Breast epithelium (tissue), 4 donors: ENCODE measurements at places on chromosomes 2 and 18. TPM values are rescaled to one million over a fixed set of nuclear protein-coding genes. Genes with fewer than 3 reads are reported as not detected.

The OTOS gene
- total RNA-seq, result not detected

The WDR35 gene
- total RNA-seq, result 18.7 TPM

The EPB41L3 gene
- 178 TPM for total RNA-seq

The CRYGD gene
- total RNA-seq, result not detected

The OXER1 gene
- 0.80 TPM for total RNA-seq

The UGT1A1 gene
- not detected for total RNA-seq

GRCh38 chr18:56715121-56715520, 64.0 kb downstream of the WDR7 start:
- no peaks in the 10 kb centered on the region for H3K36me3 ChIP-seq
- H3K27ac ChIP-seq, result no peak overlapping the region
- no peak for DNase-seq
- H3K27me3 ChIP-seq, result no peaks in the 10 kb centered on the region
- no peak overlapping the region for H3K4me3 ChIP-seq
- no peaks in the 10 kb centered on the region for H3K4me1 ChIP-seq

DNA sequence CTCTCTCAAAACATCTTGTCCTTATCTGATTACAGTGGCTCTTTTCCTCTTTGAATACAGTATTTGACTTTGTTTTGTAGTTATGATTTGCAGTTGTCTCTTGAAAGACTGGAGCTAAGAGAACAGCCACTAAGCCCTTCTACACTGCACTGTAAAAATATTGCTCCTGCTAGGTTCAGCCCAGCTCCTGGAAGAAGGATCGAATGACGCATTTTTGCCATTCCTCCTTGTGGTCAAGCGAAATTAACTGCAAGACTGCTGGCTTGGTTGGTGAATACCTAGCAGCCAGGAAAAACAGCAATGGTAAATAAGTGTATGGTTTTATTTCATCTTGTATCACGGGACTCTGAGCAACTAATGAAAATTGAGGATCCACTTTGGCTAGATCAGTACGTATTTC, 407.8 kb upstream of the CDH2 start:
- no peak overlapping the region for H3K4me3 ChIP-seq
- DNase-seq, result no peak
- H3K27ac ChIP-seq, result no peak overlapping the region
- H3K4me1 ChIP-seq, result no peaks in the 10 kb centered on the region
- no peaks in the 10 kb centered on the region for H3K27me3 ChIP-seq

DNA sequence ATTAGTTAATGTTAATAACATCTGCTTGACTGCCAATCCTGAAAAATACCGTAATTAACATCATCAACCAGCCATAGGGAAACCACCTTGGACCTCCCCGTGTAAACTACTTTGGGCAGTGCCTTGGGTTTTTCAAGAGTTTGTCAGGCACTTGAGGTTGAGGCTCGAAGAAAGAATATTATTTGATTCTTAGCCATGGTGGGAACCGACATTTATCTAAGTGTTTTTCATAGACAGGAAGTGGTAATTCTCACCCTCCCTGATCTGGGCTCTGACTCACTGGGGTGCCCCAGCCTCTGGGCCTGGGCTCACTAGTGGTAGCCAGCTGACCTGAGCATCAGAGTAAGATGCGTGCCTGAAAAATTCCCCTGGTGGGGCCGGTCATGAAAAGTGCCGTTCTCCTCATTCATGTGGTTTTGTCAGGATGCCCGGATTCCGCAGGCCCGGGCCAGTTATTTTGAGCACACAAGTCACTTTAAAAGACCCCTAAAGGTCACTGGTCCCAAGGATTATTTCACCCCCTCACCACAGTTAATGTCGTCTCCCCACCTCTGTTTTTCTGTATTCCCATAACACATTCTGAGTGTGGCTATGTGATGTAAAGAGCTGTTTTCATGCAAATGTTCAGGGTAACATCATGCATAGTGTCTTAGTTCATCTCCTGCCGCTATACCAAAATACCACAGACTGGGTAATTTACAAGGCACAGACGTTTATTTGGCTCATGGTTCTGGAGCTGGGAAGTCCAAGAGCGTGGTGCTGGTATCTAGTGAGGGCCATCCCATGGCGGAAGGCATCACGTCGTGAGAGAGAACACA, 21.6 kb upstream of the SPATA3 start:
- H3K4me1 ChIP-seq, result no peaks in the 10 kb centered on the region
- no peaks in the 10 kb centered on the region for H3K36me3 ChIP-seq
- DNase-seq, result no peak
- no peak overlapping the region for H3K4me3 ChIP-seq
- no peak overlapping the region for H3K27ac ChIP-seq

GRCh38 chr2:14587119-14587518, 45.4 kb upstream of the LRATD1 start:
- DNase-seq, result no peak
- H3K27ac ChIP-seq, result no peak overlapping the region
- H3K4me1 ChIP-seq, result no peaks in the 10 kb centered on the region
- no peaks in the 10 kb centered on the region for H3K36me3 ChIP-seq
- no peak overlapping the region for H3K4me3 ChIP-seq
- no peaks in the 10 kb centered on the region for H3K27me3 ChIP-seq

- H3K4me1 ChIP-seq, result no peaks in the 10 kb centered on the region
- H3K4me3 ChIP-seq, result no peak overlapping the region
- H3K36me3 ChIP-seq, result no peaks in the 10 kb centered on the region
- no peaks in the 10 kb centered on the region for H3K27me3 ChIP-seq
- H3K27ac ChIP-seq, result no peak overlapping the region
Observed at GRCh38 chr2:109607766-109608165, 6.0 kb downstream of the SEPTIN10 start.

- H3K27ac ChIP-seq, result no peak overlapping the region
- no peak overlapping the region for H3K4me3 ChIP-seq
- H3K36me3 ChIP-seq, result no peaks in the 10 kb centered on the region
- DNase-seq, result no peak
Observed at GRCh38 chr18:70892381-70892780, 603.5 kb downstream of the SOCS6 start.

- peaks cover 4% of the 10 kb centered on the region for H3K4me1 ChIP-seq
- no peak overlapping the region for H3K27ac ChIP-seq
- no peaks in the 10 kb centered on the region for H3K36me3 ChIP-seq
- DNase-seq, result no peak
- no peak overlapping the region for H3K4me3 ChIP-seq
Observed at GRCh38 chr2:70115646-70116442, 28.6 kb downstream of the PCBP1 start.

- H3K4me1 ChIP-seq, result no peaks in the 10 kb centered on the region
- no peak for DNase-seq
- H3K27ac ChIP-seq, result no peak overlapping the region
- H3K4me3 ChIP-seq, result no peak overlapping the region
Observed at GRCh38 chr2:136342138-136342537, 224.2 kb upstream of the CXCR4 start.

- no peaks in the 10 kb centered on the region for H3K4me1 ChIP-seq
- no peak overlapping the region for H3K27ac ChIP-seq
- no peaks in the 10 kb centered on the region for H3K27me3 ChIP-seq
Observed at GRCh38 chr2:104932243-104932642, 78.3 kb downstream of the POU3F3 start.

GRCh38 chr2:12534646-12535263, 182.0 kb upstream of the TRIB2 start:
- no peaks in the 10 kb centered on the region for H3K36me3 ChIP-seq
- H3K27me3 ChIP-seq, result no peaks in the 10 kb centered on the region
- H3K4me1 ChIP-seq, result no peaks in the 10 kb centered on the region

GRCh38 chr2:61995515-61995914, 90.0 kb downstream of the COMMD1 start:
- H3K27ac ChIP-seq, result no peak overlapping the region
- DNase-seq, result no peak
- no peak overlapping the region for H3K4me3 ChIP-seq
- H3K27me3 ChIP-seq, result no peaks in the 10 kb centered on the region
- no peaks in the 10 kb centered on the region for H3K4me1 ChIP-seq
- H3K36me3 ChIP-seq, result no peaks in the 10 kb centered on the region
